ENCODE measurements at places on chromosomes 2 and 18.

GRCh38 chr2:22694856-22695255 lies 690.1 kb upstream of the KLHL29 start:
- no peak for DNase-seq

DNA sequence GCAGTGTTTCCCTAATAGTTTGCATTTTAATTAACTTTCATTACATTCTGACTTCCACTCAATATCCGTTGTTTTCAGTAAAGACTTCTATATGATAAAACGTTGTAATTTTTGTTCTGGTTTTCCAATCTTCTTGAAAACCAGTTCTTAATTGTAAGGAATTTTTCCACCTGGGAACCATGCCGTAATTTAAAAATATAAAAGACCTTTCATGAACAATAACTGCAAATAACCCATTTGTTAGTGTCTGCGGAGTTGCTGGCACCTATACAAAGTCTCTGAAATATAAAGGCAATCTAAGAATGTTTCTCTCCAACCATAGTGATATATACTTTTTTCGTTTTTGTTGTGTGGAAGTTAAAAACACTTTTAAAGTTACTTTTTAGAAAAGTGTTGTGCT lies 7.7 kb upstream of the SATB2 start:
- DNase-seq = no peak

- peak; percentile 59 for DNase-seq
Measured at GRCh38 chr2:32627441-32627813, 423 bp upstream of the TTC27 start.

GRCh38 chr2:66305718-66306117 lies 129.2 kb upstream of the MEIS1 start:
- DNase-seq = peak; percentile 62

DNA sequence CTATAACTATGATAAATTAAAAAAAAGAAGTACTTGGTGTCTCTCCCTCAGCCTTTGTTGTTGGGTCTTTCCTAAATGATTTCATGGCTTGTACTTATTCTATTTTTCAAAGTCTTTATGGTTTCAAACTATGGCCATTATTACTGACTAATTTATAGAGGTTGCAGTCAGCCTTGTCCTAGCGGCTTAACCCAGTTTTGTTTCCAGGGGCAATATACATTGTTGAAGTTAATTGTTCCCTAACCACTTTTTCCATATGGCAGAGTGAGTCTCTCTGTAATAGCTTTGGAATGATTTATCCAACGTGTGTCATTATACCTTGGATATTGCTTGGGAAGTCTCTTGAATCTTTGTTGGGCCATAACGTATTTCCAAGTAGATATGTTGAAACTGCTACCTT lies 408.8 kb downstream of the HRH4 start:
- no peak for DNase-seq

DNA sequence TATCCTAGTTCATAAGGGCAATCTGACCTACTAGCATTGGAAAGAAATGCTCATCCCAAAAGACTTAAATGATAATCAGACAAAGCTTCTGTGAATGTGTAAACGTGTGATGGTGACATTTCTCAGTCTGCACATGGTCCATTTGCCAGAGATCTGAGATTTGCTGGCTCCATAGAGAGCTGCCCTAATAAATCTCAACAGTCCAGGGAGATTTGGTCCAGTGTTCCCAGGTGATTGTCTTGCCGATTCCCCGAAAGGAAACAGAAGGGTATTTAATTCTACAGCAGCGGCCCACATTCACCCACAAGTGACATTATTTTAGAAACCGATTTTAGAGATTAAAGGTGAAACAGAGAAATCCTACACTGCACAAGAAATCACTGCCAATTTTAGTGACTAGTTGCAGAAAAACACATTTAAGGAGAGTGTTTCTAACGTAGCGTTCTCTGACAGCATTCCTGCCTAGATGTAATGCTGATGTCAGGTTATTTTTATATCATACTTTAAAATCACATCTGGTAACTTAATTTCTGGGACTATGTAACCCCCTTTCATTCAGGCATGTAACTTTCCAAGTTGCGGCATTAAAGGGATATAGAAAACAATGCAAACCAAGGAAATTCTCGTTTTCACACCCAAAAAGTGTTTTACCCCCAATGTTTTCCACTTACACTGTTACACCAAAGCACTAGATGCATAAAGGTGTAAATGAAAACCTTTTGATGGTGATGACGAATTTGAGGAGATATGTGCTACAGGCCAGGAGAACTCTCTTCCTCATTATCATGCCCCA lies 231.9 kb upstream of the FN1 start:
- no peak for DNase-seq

DNA sequence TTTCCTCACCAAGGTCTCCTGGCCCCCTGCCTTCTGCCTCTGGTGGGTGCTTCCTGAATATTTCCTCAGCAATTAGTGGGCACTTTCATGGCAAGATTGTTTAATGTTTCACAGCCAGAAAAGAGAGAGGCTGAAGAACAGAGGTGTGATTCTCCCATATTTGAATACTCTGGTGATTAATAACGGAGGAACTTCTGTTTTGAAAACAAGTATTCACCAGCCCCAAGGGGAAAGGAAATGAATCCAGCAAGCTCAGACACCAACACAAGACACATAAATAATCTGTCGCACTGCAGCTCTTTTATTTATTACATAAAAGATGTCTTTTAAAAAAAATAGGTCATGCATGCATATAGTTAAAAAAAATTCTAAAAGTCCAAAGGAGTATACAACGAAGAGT lies 57.7 kb downstream of the MRPL35 start:
- DNase-seq = no peak

- DNase-seq = no peak
Measured at GRCh38 chr2:236863729-236864126, 222.0 kb upstream of the COPS8 start.

GRCh38 chr2:120227111-120227991 lies 4.2 kb upstream of the TMEM185B start:
- DNase-seq = no peak

DNA sequence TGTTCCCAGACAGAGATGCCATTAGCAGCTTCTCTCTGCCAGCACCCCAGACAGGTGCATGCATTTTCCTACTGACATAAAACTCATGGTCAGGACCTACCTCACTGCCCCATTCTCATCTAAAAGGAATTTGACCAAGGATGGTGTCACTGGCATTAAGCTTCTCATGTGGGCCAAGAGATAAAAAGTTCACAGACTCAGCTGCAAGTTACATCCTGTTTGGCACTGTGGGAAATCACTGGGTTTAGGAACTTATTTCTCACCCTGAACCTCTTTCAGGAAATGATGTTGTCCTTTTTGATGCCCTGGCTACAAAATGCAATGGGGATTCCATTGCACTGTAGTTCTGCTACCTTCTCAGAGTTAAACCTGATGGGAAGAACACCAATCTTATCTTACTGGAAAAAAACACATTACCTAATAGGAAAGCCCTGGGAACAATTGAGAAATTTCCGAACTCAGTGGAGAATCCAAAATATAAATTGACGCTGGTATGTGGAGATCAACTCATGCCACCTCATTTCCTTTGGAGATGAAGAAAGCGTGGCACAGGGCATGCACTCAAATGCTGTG lies 252.1 kb upstream of the COPS8 start:
- no peak for DNase-seq

- peak; percentile 76 for DNase-seq
Measured at GRCh38 chr2:101696272-101697123, 1.0 kb upstream of the MAP4K4 start.

- DNase-seq = no peak
Measured at GRCh38 chr2:150846691-150847090, 359.2 kb upstream of the RND3 start.

DNA sequence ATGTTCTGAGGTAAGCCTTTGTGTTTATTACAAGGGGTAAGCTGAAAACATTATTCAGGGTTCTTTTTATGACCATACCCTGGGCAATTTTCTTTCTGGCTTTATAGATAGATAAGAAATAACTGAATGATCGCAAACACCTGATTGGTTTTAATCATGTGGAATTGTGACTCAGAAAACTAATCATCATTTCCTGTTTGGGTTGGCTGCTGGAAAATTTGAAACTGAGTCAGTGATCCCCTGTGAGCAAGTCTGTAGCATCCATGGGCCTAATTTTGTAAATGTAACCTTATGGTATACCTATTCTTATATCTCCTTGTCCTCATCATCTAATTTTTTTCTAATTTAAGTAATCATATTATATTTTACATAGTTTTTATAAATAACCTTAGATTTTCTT lies 34.3 kb downstream of the CCDC68 start:
- DNase-seq = no peak

GRCh38 chr2:10626837-10627236 lies 62.9 kb downstream of the NOL10 start:
- DNase-seq = no peak

DNA sequence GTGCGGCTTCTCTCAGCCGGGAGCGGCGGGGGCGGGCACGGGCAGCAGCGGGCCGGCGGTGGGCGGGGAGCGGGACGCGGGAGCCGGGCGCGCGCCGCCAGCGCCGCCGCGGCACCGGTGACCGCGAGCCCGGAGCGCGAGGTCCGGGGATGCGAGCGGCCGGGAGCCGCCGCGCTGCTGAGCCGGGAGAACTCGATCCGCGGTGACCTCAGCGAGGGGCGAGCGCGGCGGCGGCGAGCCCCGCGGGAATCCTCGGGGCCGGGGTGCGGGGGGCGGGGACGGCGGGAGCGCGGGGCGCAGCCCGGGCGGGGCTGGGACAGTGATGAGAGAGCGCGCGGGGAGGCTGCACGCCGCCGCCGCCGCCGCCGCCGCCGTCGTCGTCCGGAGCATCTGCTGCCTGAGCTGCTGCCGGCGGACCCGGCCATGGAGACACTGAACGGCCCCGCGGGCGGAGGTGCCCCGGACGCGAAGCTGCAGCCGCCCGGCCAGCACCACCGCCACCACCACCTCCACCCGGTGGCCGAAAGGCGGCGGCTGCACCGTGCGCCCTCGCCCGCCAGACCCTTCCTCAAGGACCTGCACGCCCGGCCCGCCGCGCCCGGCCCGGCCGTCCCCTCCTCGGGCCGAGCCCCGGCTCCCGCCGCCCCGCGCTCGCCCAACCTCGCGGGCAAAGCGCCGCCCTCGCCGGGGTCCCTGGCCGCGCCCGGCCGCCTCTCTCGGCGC lies at the start of gene MTCL1:
TSS of gene MTCL1 (plus strand) at position 319 of the 723 bp plus-strand sequence. CDS start at position 424, 105 bp downstream.
- DNase-seq = peak; percentile 36

DNA sequence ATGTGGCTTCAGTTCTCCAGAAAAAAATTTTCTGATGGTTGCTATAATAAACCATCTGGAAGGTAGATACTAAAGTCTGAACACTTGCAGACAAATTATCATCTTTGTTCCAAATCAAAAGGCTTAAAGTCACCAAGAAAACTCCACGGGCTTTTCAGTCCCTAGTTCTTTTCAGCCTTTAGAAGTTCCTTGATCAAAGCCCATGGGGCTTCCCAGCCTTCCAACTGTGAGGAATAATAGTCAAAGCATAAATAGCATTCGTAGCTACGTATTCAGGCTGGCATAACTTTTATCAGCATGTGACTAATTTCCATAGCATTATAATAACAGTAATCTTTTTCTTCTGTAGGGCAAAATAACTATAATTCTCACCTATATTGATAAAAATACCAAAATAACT lies 13.9 kb downstream of the SCG2 start:
- DNase-seq = no peak

DNA sequence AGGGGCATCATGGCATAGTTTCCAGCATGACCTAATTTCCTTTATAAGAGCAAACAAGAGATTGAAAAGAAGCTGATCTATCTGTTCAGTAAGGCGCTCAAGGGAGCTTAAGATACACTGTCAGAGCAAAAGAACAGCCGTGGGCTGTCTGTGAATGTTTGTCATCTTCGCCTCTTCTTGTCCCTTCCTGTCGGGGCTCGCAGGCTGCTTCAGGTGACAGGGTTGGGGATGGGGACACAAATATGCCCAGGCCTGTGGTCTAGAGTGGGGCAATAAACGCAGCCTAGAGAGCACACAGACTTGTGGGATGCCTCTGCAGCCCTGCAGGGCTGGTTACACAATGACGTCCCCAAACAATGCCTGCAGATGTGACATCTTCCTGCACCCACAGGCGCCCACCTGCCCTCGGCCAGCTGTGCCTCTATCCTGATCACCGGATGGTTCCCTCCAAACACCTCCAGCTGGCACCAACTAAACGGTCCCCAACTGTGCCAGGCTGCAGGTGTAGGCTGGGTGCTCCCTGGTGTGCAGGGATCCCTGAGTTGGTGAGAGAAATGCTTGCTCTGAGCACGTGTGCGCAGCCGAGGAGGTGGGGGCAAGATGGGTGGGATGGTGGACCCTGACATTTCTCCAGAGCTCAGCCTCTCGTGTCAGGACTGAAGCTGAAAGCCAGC lies 72.8 kb downstream of the EDAR start:
- no peak for DNase-seq

GRCh38 chr18:44750774-44751173 lies 70.1 kb downstream of the SETBP1 start:
- DNase-seq = no peak

DNA sequence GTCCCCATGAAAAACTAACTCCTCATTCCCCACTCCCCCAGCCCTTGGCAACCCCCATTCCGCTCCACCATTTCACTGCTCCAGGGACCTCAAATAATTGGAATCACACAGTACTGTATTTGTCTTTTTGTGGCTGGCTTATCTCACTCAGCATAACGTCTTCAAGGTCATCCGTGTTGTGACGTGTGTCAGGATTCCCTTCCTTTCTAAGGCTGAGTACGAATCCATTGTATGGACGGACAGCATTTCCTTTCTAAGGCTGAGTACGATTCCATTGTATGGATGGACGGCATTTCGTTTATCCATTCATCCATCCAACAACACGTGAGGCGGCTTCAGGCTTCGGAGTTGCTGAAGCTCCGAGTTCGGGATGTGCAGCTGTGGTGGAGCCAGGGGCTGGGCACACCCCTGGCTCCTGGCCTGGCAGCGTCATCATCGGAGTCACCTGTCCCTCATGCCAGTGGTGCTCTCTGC lies 1.2 kb upstream of the ASB1 start:
- no peak for DNase-seq

GRCh38 chr2:55311444-55311870 lies 42.4 kb upstream of the MTIF2 start:
- no peak for DNase-seq

DNA sequence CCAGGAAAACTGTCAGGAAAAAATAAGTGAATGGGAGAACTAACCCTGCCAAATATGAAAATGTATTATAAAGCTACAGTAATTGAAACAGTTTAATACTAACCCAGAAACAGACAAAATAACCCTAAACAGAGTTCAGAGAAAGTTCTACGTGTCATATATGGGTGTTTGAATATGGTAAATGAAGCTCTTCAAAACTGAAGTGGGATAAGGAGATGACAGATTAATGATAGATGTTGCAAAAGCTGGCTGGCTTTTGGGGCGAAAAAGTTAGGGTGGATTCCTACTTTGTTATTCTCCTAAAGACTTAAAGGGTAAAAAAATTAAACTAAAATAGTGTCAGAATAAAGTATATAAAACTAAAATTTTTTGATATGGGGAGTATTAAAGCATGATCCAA lies 101.8 kb upstream of the ARL5A start:
- DNase-seq = no peak

- DNase-seq = no peak
Measured at GRCh38 chr2:64263315-64263714, 119.1 kb upstream of the PELI1 start.

GRCh38 chr2:3143602-3144001 lies 234.0 kb downstream of the EIPR1 start:
- no peak for DNase-seq
